ENCODE measurements at places on chromosomes 13 and 19.

GRCh38 chr19:1042689-1043511, 3.0 kb downstream of the ABCA7 start:
- no peak for DNase-seq

GRCh38 chr13:103371271-103371670, 305.1 kb upstream of the SLC10A2 start:
- no peak for DNase-seq

DNA sequence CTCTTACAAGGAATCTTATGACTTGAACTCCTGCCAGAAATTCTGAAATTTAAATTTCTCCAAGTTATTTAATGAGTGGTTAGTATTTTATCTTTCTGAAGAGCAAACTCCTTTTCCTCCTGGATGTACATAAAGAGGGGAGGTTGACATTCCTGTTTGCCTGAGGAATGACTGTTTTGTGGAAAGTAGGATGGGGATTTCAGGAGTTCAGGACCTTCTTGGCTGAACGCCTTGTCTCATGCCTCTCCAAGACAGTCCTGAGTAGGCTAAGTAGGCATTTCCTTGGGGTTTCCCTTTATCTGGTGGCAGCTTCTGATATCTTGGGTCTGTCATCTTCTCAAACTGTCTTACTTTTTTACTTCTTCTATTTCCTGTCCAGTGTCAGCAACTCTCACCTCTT, 356.6 kb downstream of the TDRD3 start:
- DNase-seq = no peak

- DNase-seq = peak; percentile 5
Observed at GRCh38 chr19:20078581-20079031, 806 bp downstream of the ZNF90 start.

DNA sequence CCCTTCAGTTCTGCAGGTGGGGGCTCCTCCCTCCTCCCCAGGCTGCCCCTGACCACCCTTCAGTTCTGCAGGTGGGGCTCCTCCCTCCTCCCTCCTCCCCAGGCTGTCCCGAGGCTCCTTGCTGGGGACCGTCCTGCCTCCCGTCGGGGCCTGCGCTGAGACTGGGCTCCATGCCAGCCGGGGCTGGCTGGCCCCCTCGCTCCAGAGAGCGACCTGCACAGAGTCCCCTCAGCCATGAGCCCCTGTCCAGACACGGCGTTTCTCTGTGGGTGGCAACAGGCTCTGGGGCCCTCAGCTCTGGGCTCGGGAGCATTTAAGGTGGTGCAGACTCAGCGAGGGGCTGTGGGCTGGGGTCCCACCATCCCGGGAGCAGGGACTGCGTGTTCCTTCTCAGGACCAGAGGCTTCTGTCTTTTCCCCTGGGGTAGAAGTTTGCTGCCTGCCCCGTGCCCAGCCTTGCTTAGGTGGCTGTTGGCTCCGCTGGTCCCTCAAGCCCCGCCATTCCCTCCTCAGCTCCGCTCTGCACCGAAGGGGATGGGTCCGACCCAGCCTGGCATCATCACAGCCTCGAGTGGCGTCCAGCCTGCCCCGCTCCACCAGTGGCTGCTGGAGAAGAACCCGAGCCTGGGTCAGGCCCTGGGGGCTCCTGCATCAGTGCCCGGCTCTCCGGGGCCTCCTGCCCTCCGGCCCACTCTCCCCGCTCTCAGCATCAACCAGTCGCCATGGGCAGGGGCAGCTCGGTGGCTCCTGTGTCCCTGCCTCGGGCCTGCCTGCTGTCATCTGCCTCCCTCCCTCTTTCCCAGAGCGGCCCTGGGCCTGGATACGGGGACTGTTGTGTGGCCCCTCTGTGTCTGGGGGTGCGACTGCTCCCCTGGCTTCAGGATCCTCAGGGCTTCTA, 27.6 kb downstream of the CSNK1G2 start:
- no peak for DNase-seq

DNA sequence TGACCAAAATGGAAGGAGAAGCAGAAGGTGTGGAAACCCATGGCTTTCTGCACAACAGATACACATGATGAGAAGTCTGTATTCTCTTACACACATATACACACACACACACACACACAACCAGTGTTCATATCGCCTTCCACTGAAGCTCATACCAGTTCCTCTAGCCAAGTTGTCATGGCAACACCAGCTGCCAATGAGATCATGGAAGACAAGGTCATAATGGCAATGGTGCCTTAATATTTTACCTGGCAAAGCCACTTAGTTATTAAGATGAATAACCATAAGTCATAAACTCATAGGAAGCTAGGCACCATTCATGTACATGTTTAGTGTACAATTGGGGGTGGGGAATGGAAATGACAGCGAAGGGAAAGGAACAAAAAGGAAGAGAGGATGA, 2.6 kb upstream of the DHRS12 start:
- DNase-seq = no peak

DNA sequence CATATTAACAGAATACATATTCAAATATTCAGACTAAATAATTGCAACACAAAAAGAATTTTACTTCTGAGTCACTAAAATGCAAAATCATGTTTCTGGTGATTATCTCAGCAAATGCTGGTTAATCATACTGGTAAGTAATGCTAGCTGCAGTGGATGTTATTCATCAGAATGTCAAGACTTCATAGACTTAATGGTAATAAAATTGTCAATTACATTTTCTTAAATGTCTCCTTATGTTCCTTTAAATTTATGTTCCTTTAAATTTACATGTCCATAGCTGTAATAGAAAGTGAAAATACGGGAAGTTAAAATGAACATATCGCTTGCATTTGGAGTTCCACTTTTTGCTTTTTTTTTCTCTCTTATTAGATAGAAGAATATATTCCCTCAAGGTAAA, 853.0 kb downstream of the SLITRK6 start:
- DNase-seq = no peak

- no peak for DNase-seq
Observed at GRCh38 chr13:51326777-51327176, 12.7 kb upstream of the SERPINE3 start.

GRCh38 chr19:3083964-3084363, 10.2 kb upstream of the GNA11 start:
- no peak for DNase-seq

DNA sequence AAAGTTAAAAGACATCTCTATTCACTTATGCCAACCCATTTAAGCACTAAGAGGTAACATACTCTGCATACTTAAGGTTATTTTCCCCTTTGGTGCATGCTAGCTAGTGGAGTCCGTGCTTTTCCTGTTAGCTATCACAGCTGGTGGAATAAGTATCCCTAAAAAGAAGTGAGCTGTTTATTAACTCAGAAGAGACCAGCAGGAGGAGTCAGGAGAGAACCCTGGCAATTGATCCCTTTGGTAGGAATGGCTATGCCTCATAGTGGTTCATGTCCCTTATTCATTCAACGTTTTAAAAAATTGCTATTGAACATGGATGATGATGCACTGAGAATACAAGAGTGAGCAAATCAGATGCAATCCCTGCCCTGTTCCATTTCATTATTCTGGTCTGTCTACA, 12.4 kb upstream of the NEK5 start:
- DNase-seq = no peak

- DNase-seq = no peak
Observed at GRCh38 chr13:64540468-64540867, 2689.7 kb downstream of the PCDH9 start.

DNA sequence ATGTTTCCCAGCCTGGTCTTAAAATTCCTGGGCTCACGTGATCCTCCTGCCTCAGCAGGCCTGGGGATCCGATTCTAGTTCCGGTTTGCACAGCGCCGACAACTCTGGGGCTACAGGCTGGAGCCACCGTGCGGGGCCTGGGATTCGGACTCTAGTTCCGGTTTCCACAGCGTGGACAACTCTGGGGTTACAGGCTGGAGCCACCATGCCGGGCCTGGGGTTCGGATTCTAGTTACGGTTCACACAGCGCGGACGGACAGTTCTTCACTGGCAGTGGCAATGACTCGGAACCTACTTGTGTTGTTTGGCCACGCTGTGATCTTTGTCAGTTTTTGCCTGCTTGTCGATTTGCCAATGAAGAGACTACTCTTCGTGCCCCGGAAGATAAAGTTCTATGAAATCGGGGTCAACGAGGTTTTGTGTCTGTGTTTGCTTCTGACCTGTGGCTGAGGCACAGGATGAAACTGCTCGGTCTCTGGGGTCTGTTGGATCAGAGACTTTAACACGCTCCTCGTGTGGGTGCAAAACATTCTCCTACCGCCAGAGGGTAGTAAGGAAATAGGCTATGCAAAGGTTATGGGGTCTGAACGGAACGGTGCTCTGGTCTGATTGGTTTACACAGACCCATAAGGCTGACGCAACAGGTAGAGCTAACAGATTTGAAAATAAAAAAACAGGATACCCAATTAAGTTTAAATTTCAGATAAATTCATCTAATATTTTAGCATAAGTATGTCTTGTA, 12.1 kb upstream of the ZSCAN1 start:
- peak; percentile 18 for DNase-seq

- DNase-seq = no peak
Observed at GRCh38 chr13:107258599-107259187, 690.8 kb upstream of the ARGLU1 start.

- no peak for DNase-seq
Observed at GRCh38 chr13:39496506-39496905, 106.5 kb downstream of the LHFPL6 start.

GRCh38 chr19:34220472-34221063, 33.8 kb upstream of the GARRE1 start:
- peak; percentile 57 for DNase-seq

- DNase-seq = no peak
Observed at GRCh38 chr13:45482571-45483173, 17.9 kb downstream of the COG3 start.

DNA sequence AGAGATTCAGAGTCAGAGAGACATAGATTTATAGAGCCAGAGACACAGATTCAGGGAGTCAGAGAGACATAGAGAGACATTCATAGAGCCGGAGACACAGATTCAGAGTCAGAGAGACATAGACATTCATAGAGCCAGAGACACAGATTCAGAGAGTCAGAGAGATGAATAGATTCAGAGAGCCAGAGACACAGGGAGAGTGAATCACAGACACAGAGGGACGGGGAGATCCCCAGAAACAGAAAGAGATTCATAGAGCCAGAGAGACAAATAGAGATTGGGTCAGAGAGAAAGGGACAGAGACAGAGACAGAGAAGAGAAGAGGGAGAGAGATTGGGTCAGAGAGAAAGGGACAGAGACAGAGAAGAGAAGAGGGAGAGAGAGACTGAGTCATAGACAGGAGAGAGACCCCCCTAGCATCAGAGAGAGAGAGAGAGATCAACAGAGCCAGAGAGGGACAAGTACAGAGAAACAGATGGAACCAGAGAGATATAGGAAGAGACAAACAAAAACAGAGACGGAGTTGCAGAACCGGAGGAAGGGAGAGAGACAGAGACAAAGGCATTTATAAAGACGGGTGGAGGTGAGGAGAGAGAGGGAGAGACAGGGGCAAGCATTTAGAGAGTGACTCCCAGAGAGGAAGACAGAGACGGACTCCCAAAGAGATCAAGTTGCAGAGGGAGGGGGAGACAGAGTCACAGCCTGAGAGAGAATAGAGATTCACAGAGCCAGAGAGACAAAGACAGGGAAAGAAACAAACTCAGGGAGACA, 1.1 kb upstream of the PRKCG start:
- DNase-seq = no peak

- no peak for DNase-seq
Observed at GRCh38 chr13:54383604-54384003, 1355.0 kb downstream of the OLFM4 start.

DNA sequence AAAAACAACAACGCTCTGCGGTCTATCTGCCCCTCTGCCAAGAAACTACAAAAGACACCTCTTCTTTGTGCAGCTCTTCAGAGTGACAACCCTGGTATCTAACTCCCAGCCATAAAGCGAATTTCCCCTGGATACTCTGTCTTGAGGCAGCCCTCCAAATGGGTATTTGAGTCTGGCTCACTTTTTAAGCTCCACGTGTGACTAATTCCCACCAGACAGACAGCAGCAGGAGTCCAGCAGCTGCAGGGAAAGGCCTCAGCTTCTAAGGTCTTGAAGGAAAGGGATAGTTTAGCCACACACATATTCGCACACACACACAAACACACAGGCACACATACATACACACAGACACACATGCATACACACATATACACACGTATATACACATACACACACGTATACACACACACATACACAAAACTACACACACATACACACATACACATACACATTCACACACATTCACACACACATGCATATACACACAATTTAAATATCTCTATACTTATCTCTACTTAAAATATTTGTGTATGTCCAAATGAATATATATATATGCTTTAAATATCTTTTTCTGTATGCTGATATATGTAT, 188.8 kb downstream of the TSHZ3 start:
- no peak for DNase-seq

- no peak for DNase-seq
Observed at GRCh38 chr19:13298565-13299481, 148.6 kb downstream of the IER2 start.

GRCh38 chr13:100275746-100276145, 186.9 kb downstream of the PCCA start:
- no peak for DNase-seq

GRCh38 chr13:84658491-84659358, 776.5 kb upstream of the SLITRK1 start:
- no peak for DNase-seq

- no peak for DNase-seq
Observed at GRCh38 chr13:23705583-23705982, 135.4 kb downstream of the TNFRSF19 start.

DNA sequence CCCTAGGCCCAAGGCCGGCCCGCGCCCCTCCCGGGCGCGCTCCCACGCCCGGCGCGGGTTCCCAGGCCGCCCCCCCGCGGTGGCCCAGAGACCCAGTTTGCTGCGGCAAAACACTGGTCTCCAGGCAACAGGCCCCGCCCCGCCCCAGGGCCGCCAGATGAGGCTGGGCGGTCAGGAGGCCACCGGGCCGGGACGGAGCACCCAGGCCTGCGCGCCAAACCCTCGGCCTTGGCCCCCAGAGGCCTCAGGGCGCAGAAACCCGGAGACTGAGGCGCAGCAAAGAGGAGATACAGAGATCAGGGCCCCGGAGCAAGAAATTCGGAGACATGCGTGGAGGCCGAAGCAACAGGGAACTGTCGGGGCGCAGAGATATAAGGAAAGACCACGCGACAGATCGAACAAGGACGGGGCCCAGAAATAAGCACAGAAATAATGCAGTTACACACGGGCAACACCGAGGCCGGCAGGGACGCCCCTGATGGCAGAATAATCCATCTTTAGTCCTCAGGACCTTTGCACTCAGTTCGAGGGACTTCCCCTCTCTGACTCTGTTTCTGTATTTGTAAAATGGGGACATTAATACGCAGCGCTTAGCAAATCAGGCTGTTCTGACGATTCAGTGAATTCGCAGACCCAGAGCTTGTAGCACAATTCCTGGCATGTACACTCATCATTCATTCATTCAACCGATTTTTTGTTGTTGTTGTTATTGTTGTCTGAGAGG, 20.8 kb upstream of the ERCC1 start:
- DNase-seq = peak; percentile 72

Measured in stimulated activated CD4-positive, alpha-beta T cell treated with anti-CD3 and anti-CD28 coated beads, Interleukin-4, amount 100 ng/mL, for 1 hour (primary cell).